ENCODE measurements at places on chromosomes 1 and 21. TPM values are rescaled to one million over a fixed set of nuclear protein-coding genes. Genes with fewer than 3 reads are reported as not detected.

Gene MATN1
- under 0.01 TPM for total RNA-seq

Gene EDARADD
- total RNA-seq: not detected

Gene PIAS3
- 4.1 TPM for total RNA-seq

Gene TNFRSF4
- 0.65 TPM for total RNA-seq

Gene ABCG1
- 20.2 TPM for total RNA-seq

Gene COL11A1
- total RNA-seq: 2.3 TPM

Gene FAM163A
- under 0.01 TPM for total RNA-seq

Gene OR11L1
- not detected for total RNA-seq

Gene EFCAB14
- 34.1 TPM for total RNA-seq

Data from epithelial cell of umbilical artery (primary cell).